Dorsolateral prefrontal cortex (tissue), 122 donors: ENCODE measurements at places on chromosomes 5 and 9. TPM values are rescaled to one million over a fixed set of nuclear protein-coding genes. Genes with fewer than 3 reads are reported as not detected.

The FAM221B gene
- total RNA-seq: not detected

The ERBIN gene
- 199 TPM for total RNA-seq

The IL4 gene
- total RNA-seq: not detected

The TAF11L5 gene
- 2.9 TPM for total RNA-seq

The SLC1A3 gene
- 823 TPM for total RNA-seq

The SLC6A7 gene
- 31.5 TPM for total RNA-seq

The FCN1 gene
- 1.2 TPM for total RNA-seq

The AGXT2 gene
- not detected for total RNA-seq

The ECSCR gene
- total RNA-seq: not detected

The ZFAND5 gene
- 316 TPM for total RNA-seq

The EGFLAM gene
- total RNA-seq: 1.3 TPM

The CBY3 gene
- not detected for total RNA-seq

The LCN9 gene
- not detected for total RNA-seq

The CARTPT gene
- total RNA-seq: 65.7 TPM

The PTGES gene
- 2.3 TPM for total RNA-seq

The PRLR gene
- 1.1 TPM for total RNA-seq

The PCDHGB3 gene
- total RNA-seq: 7.3 TPM

The OR4F3 gene
- total RNA-seq: 0.57 TPM

The HK3 gene
- 1.4 TPM for total RNA-seq

The ROR2 gene
- total RNA-seq: 1.4 TPM

The FABP6 gene
- total RNA-seq: 8.0 TPM

The FAT2 gene
- not detected for total RNA-seq

The C5orf52 gene
- total RNA-seq: not detected

The CENPH gene
- total RNA-seq: 2.1 TPM

The NTNG2 gene
- total RNA-seq: 51.4 TPM

The PCDHA13 gene
- 5.0 TPM for total RNA-seq

The CEL gene
- 1.5 TPM for total RNA-seq

The GPR151 gene
- 0.70 TPM for total RNA-seq

The KCNIP1 gene
- 20.9 TPM for total RNA-seq
